ENCODE measurements at places on chromosomes 16 and 17.

DNA sequence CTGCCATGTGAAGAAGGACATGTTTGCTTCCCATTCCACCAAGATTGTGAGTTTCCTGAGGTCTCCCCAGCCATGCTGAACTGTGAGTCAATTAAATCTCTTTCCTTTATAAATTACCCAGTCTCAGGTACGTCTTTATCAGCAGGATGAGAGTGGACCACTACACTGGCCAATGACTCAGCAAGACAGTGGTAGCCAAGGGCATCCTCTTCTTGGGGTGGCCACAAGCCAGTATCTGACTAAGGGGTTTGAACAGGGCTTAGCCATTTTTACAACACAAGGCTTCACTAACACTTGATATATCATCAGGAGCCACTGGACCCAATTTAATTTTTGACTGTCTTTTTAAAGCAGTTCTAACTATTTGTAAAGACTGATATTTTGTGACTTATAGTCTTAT is 21.1 kb upstream of the KRT24 start:
- no peak for DNase-seq
- H3K27me3 ChIP-seq: no peaks in the 10 kb centered on the region
- no peaks in the 10 kb centered on the region for H3K4me1 ChIP-seq
- H3K4me3 ChIP-seq: no peak overlapping the region
- no peak overlapping the region for H3K27ac ChIP-seq
- no peaks in the 10 kb centered on the region for H3K36me3 ChIP-seq

DNA sequence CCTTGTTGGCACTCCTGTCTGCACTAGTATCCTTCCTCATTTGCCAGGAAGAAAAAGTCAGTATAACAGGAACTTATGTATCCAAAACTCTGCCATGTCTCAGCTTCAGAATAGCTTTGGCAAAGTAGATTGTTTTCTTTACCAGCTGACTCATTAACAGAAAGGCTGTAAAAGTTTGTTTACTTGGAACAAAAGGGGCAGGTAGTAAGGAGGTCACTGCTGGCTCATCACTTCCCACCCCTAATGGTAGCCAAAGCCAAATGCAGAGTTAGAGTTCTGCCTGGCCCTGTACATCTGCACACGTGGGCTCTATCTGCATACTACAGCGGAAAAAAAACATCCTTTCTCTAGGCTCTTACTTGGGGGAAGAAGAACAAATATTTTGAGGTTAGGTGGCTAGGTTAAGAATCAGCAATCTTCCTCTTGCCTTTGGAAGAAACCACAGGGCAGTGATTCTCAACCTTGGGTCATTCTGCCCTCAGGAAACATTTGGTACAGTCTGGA is 90.9 kb upstream of the BCAR1 start:
- no peak overlapping the region for H3K4me3 ChIP-seq
- no peaks in the 10 kb centered on the region for H3K27me3 ChIP-seq
- no peak for DNase-seq
- H3K36me3 ChIP-seq: no peaks in the 10 kb centered on the region

DNA sequence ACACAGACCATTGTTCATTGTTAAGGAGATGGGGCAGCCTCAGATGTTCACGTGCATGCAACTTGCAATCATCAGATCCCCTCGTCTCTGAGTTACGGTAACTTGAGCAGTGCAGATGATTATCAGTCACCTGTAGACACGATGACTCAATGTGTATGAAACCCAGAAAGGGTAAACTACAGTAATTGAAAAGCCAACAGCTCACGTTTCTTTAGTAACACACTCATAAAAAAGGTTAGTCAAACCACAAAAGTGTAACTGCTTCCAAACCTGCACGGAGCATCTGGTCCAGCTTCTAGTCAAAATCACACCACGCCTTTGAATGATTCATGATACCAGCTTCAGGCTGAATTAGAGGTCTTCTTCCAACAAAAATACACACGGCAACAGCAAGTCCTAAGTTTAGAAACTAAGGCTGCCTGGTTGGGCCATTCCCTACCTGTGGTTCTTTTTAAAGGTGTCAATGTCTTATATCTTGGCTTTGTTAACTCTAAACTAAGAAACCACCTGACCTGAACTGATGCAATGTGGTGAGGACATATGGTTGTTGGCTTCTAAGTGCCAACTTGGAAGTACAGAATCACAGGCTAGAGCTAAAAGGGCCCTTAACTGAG is 32.3 kb downstream of the GRB7 start:
- no peak for DNase-seq
- H3K27ac ChIP-seq: no peak overlapping the region
- H3K36me3 ChIP-seq: no peaks in the 10 kb centered on the region
- no peaks in the 10 kb centered on the region for H3K27me3 ChIP-seq
- no peaks in the 10 kb centered on the region for H3K4me1 ChIP-seq

DNA sequence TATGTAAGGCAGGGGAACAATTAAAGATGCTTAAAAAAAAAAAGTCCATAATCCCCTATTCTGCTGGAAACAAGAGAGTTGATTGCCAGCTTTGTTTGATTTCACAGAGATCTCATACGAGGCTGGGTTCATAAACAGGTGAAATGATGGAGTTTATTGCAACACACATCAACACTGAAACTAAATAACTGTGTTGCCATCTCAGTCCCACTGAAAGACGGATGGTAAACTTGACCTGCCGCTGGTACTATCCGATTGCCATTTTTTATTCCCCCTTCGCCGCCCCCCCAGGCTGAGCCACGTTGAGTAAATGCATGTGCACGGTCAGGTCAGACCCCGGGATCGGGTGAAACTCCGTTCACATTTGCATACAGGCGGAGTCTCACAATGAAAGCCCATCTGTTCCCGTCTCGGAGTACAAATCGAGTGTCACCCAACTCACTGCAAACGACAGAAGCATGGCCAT is 119.2 kb downstream of the SKAP1 start:
- no peak for DNase-seq
- no peaks in the 10 kb centered on the region for H3K4me1 ChIP-seq
- no peak overlapping the region for H3K4me3 ChIP-seq
- H3K27me3 ChIP-seq: peaks cover 7% of the 10 kb centered on the region

- no peak for DNase-seq
- no peaks in the 10 kb centered on the region for H3K36me3 ChIP-seq
- no peaks in the 10 kb centered on the region for H3K27me3 ChIP-seq
- H3K4me3 ChIP-seq: no peak overlapping the region
- H3K4me1 ChIP-seq: peaks cover 14% of the 10 kb centered on the region
Measured at GRCh38 chr17:16473044-16474011, 18.7 kb downstream of the LRRC75A start.

DNA sequence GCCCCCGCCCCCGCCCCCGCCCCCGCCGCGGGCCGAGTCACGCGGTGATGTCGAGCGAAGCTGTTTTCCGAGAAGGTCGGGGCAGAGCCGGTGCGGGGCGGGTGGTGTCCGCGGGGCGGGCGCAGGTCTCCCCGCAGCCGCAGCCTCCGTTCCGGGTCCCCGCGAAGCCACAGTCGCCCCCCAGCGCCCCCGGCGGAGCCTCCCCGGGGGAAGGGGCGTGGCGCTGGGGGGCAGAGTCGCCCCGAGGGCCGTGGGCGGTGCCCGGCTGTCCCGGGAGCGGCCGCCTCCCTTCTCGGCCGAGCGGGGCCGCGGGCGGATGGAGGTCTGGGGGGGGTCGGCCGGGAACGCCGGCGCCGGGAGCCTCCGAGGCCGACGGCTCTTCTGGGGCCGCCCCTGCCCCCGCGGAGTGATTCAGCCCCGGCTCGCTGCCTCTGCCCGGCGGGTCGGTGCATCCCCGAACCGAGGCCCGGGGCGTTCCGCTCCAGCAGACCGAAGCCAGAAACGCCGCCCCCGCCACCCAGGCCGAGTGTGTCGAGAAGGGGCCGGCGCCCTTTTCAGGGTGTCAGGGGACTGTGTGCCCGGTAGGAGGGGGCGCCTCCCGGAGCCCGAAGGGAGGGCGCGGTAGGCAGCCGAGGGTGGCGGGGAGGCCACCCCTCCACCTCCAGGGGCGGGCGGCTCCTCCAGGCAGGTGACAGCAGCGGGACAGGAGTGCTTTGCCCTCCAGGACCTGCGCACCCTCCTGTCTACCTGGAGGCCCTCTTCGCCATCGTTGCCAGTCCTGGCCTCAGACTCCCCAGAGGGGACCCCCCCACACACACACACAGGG is 1.7 kb downstream of the METRNL start:
- H3K36me3 ChIP-seq: peaks cover 7% of the 10 kb centered on the region
- DNase-seq: no peak
- H3K4me3 ChIP-seq: peak overlapping the region; percentile 98
- H3K27ac ChIP-seq: peak overlapping the region; percentile 97

GRCh38 chr17:31532081-31532480 is 140.6 kb downstream of the RAB11FIP4 start:
- DNase-seq: no peak
- no peaks in the 10 kb centered on the region for H3K4me1 ChIP-seq
- no peak overlapping the region for H3K27ac ChIP-seq
- no peak overlapping the region for H3K4me3 ChIP-seq
- no peaks in the 10 kb centered on the region for H3K36me3 ChIP-seq

DNA sequence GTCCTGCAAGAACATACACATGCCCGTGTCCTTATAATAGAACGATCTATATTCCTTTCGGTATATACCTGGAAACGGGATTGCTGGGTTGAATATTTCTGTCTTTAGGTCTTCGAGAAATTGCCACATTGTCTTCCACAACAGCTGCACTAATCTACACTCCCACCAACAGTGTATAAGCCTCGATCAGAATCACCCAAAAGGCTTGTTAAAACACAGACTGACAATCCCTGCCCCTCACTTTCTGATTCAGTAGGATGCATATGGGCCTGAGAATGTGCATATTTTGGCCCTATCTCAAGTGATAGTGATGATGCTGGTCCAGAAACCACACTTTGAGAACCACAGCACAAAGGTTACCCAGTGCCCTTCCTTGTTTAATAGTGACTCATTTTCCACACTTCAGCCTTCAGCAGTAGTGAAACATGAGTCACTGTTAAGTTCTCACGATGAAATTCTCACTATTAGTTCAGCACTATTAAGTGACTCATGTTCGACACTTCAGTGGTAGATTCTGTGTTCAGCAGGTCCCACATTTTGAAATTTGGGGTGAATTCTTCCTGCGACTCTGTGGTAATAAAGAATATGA is 215.6 kb downstream of the GRIN2A start:
- H3K27ac ChIP-seq: no peak overlapping the region
- DNase-seq: no peak
- H3K4me1 ChIP-seq: no peaks in the 10 kb centered on the region
- H3K27me3 ChIP-seq: no peaks in the 10 kb centered on the region
- H3K36me3 ChIP-seq: no peaks in the 10 kb centered on the region

DNA sequence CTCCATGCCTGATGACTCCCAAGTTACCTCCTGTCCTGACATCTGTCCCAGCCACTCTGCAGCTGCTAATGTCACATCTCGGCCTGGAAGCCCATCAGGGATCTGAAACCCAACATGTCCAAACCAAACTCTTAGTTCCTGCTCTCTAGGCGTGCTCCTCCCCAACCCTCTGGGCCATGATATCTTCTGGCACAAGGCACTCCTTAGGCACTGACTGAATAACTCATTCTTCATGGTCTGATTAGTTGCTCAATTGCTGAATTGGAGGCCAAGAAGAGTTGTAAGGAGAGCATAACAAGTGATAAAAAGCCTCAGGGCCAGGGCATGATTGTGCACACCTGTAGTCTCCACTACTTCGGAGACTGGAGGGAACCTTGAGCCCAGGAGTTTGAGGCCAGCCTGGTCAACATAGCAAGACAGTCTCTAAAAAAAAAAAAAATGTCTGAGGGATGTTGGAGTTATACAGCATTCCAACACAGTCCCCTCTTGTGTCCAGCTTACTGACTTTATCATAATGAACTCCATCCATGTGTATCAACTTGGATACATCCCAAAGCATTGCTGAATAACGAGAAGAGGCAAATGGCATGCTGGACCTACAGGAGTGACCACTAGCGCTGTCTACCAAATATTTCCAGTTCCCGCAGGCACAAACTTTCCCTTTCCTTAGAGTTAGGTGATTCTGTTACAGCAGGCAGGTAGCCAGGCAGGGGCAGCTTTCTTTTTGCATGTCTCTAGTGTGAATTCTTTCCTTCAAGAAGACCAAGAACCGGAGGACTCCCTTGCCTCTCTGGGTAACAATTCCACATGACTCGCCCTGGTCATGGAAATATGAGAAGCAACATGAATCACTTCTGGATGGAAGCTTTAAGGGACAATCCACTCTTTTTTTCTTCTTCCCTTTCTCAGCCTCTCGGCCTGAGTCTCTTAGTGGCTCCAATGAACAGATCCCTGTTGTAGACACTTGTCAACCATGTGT is 18.1 kb upstream of the SHCBP1 start:
- no peaks in the 10 kb centered on the region for H3K36me3 ChIP-seq
- H3K4me1 ChIP-seq: no peaks in the 10 kb centered on the region
- H3K4me3 ChIP-seq: no peak overlapping the region

DNA sequence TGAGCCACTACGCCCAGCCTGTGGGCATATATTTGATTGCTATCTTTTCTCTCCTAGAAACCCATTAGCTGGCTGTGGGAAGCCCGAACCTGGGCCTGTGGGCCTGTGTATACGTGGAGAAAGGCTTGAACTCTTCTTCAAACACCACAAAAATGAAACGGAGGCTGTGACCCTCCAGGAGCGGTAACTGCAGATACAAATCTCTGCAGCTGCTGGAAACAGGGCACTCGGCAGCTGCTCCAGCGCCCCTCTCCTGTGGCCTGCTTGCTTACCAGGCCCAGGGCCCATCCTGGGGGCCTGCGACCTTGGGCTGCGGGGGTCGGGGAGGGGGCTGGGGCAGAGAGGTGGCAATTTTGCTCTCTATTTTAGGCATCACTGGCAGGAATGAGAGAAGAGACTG is 28.0 kb upstream of the MTSS2 start:
- DNase-seq: no peak
- H3K36me3 ChIP-seq: no peaks in the 10 kb centered on the region
- H3K4me3 ChIP-seq: no peak overlapping the region
- H3K27me3 ChIP-seq: no peaks in the 10 kb centered on the region
- peaks cover 21% of the 10 kb centered on the region for H3K4me1 ChIP-seq
- H3K27ac ChIP-seq: peak overlapping the region; percentile 93

GRCh38 chr17:61247439-61247838 is 152.2 kb upstream of the TBX2 start:
- DNase-seq: no peak
- peaks cover 36% of the 10 kb centered on the region for H3K4me1 ChIP-seq
- no peaks in the 10 kb centered on the region for H3K36me3 ChIP-seq
- H3K4me3 ChIP-seq: no peak overlapping the region
- no peaks in the 10 kb centered on the region for H3K27me3 ChIP-seq
- H3K27ac ChIP-seq: peak overlapping the region; percentile 73

- no peaks in the 10 kb centered on the region for H3K36me3 ChIP-seq
- no peak overlapping the region for H3K27ac ChIP-seq
- H3K4me3 ChIP-seq: no peak overlapping the region
Measured at GRCh38 chr17:13989138-13989537, 80.2 kb upstream of the COX10 start.

DNA sequence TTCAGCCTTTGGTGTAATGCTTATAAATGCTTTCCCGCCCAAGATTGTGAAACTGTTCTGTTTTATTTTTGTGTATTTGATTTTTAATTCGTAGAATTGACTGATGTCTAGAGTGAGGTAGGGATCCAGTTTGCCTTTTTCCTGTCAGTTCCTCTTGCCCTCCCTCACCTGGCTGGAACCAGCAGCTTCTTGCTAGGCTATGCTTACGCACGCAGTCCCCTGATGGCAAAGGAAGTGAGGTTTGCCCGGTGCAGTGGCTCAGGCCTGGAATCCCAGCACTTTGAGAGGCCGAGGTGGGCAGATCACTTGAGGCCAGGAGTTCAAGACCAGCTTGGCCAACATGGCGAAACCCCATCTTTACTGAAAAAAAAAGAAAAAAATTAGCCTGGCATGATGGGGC is 51.9 kb downstream of the RAB11FIP4 start:
- no peaks in the 10 kb centered on the region for H3K27me3 ChIP-seq
- no peak for DNase-seq
- no peaks in the 10 kb centered on the region for H3K4me1 ChIP-seq
- no peak overlapping the region for H3K4me3 ChIP-seq
- no peaks in the 10 kb centered on the region for H3K36me3 ChIP-seq

Measured in ascending aorta (tissue), 2 donors.